ENCODE measurements at places on chromosomes 3 and 15. TPM values are rescaled to one million over a fixed set of nuclear protein-coding genes. Genes with fewer than 3 reads are reported as not detected.

DNA sequence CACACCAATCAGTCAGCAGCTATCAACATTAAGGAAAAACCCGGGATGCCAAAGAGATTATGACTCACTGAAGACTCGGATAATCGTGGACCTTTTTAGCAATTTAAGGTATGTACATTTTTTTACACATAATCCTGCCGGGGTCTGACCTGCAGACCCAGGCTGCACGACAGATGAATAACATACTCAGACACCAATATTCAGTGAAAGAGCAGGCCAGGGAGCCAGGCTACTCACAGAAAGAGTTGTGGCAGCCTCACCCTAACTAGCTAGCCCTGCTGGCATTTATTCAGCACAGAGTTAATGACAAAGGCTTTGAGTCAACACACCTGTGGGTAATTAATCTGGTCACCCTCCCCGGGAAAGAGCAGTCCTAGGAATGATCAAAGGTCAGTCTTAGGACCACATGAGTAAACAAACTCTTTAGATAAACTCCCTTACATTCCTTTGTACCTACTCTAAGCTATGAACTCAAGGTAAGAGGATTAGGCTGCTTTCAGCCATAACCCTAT is 727.5 kb downstream of the TBL1XR1 start:
- no peaks in the 10 kb centered on the region for H3K27me3 ChIP-seq
- H3K4me1 ChIP-seq, result no peaks in the 10 kb centered on the region
- no peak for DNase-seq
- H3K36me3 ChIP-seq, result no peaks in the 10 kb centered on the region

Gene RAF1
- 112 TPM for total RNA-seq

GRCh38 chr3:172694573-172695246 is 16.2 kb downstream of the NCEH1 start:
- H3K27ac ChIP-seq, result no peak overlapping the region
- H3K4me3 ChIP-seq, result no peak overlapping the region
- no peak for DNase-seq
- H3K36me3 ChIP-seq, result no peaks in the 10 kb centered on the region

Gene GLT8D1
- 21.0 TPM for total RNA-seq

Gene AMOTL2
- 0.76 TPM for total RNA-seq

GRCh38 chr3:113200351-113200750 is 11.0 kb upstream of the BOC start:
- peaks cover 2% of the 10 kb centered on the region for H3K27me3 ChIP-seq
- no peak for DNase-seq
- H3K36me3 ChIP-seq, result no peaks in the 10 kb centered on the region
- no peak overlapping the region for H3K27ac ChIP-seq

DNA sequence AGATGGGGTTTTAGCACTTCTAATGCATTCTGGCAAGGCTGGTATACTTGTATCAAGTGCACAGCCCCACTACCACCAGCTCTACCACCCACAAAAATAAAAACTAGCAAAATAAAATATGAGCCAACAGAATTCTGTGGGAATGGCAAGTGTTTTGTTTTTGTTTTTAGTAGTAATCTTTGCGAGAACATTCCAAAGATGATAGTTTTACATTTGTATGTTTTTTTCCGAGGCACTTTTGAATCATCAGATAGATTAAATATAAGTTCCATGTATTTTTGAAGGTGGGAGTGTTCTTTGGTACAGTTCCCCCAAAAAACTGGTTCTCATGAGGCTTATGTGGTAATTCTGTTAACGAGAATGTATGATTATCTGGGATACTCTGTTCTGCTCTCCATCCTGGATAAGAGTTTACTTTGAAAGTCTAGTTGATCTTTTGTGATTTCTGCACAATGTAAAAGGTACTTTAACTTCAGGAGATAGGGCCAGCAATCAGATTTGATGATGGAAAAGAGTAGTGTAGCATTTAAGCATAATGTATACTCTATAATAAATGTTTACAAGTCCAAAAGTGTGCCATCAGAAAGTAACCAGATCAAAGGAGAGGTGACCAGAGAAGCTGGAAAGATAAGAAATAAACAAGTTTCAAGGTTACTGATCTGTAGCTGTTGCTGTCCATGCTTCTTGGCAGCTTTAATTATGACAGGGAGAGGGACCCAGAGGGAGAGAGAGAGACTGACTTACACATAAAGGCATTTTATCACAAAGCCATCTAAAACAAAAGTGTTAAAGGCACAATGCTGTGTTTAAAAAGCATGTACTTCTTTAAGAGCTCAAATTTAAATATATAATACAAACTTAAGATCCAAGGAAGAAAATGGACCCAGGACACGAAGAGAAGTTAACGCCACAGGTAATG is 130.9 kb downstream of the PGPEP1L start:
- no peaks in the 10 kb centered on the region for H3K27me3 ChIP-seq
- H3K27ac ChIP-seq, result no peak overlapping the region
- no peak for DNase-seq
- H3K4me3 ChIP-seq, result no peak overlapping the region

DNA sequence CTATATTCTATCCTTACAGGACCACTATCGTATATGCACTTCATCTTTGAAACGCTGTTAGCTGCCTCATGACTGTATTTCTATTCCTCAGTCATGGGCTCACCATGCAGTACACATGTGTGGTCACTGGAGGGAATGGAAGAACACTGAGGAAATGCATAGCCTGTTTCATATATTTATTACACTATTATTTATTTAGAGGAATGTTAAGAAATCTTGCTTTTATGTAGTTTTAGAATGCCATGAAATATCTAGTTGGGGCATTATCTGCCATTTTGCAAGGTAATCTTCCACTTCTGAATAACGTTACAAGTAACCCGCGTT is 155.7 kb downstream of the IGF1R start:
- H3K4me3 ChIP-seq, result no peak overlapping the region
- peaks cover 14% of the 10 kb centered on the region for H3K4me1 ChIP-seq
- no peaks in the 10 kb centered on the region for H3K27me3 ChIP-seq

- peaks cover 15% of the 10 kb centered on the region for H3K27me3 ChIP-seq
- no peak overlapping the region for H3K27ac ChIP-seq
- DNase-seq, result no peak
- H3K4me3 ChIP-seq, result no peak overlapping the region
- no peaks in the 10 kb centered on the region for H3K4me1 ChIP-seq
Observed at GRCh38 chr3:124664804-124665203, 65.4 kb upstream of the UMPS start.

Gene APH1B
- total RNA-seq, result 21.9 TPM

Gene MYO5C
- 0.53 TPM for total RNA-seq

DNA sequence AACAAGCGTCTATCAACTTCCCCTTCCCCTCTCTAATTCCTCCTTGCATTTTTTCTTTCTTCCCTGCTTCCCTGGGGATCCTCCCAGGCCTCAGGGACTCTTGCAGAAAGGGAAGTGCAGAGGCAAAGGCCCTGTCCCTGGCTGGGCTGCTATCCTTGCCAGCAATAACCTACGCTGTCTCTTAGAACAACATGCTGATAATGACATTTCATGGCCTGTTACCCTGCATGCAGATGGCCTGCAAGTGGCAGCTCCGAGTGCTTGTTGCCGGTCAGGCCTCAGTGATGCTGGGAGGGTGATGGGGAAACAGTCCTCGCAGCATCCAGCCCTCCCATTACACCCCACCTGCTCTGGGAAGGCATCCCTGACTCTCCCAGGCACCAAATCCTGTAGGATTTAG is 167.6 kb downstream of the RAB11A start:
- no peak for DNase-seq
- H3K4me3 ChIP-seq, result no peak overlapping the region
- H3K4me1 ChIP-seq, result no peaks in the 10 kb centered on the region
- H3K27ac ChIP-seq, result no peak overlapping the region
- H3K36me3 ChIP-seq, result no peaks in the 10 kb centered on the region

Gene GOLIM4
- total RNA-seq, result 0.96 TPM

DNA sequence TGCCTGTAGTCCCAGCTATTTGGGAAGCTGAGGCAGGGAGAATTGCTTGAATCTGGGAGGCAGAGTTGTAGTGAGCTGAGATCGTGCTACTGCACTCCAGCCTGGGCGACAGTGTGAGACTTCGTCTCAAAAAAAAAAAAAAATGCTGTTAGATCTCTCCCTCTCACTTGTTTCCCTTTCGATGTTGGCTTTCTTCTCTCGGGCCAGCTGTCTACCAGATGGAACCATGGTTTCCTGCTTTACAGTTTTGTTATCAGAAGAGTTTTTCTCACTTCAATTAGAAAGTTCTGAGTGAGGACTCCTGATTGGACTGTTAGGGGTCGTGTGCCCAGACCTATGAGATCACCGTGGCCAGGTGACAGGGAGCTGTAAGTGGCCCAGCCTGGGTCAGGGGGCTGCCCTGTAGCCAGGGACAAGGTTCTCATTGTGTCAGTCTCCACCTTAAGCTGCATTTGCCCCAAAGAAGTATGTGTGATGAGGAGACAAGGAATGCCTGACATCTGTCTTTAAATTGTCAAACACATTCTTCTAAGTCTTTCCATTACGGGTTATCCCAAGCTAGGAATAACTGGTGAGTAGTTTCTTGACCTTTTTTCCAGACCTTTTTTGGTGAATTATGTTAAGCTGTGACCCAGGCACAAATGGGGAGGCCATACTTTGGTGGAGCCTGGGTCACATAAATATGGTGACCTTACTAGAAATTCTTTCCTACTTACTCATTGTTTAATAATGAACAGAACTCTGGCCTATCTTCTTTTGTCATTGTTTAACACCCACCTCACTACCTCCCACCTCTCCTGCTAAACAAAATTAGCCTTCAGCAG is 25.2 kb downstream of the SNAPC5 start:
- peaks cover 11% of the 10 kb centered on the region for H3K4me1 ChIP-seq
- no peak overlapping the region for H3K4me3 ChIP-seq
- peaks cover 6% of the 10 kb centered on the region for H3K36me3 ChIP-seq
- peak overlapping the region; percentile 75 for H3K27ac ChIP-seq

DNA sequence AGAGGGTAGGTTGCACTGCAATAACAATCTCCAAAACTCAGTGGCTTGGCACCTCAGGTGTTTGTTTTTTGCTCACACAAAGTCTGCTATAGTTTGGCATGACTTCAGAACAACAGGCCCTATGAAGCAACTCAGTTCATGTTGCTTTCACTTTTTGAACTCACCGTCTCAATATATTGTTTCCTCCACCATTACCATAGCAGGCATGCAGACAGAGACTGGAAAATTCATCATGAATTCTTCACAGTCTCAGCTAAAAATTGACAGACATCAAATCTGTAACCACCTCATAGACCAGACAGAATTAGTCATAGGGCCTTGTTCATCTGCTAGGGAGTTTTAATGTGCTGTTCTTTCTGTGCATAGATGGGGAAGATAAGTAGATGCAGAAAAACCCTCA is 161.4 kb upstream of the POU1F1 start:
- H3K36me3 ChIP-seq, result no peaks in the 10 kb centered on the region
- no peak overlapping the region for H3K27ac ChIP-seq
- no peaks in the 10 kb centered on the region for H3K4me1 ChIP-seq
- H3K4me3 ChIP-seq, result no peak overlapping the region

Gene BNC1
- not detected for total RNA-seq

DNA sequence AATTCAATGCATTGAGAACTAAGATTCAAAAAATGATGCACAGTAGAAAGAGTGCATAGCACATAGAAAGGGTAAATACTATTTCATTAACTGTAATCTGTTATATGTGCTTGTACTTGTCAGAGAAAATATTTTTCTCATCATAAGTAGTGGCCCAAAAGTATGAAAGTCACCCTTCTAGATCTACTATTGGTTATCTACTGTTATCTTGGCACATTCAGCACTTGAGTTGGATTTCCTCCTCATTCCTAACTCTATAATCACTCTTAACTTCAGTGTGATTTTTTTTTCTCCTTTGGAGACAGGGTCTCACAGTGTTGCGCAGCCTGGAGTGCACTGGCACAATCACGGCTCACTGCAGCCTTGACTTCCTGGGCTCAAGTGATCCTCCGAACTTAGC is 194.4 kb downstream of the PCCB start:
- H3K36me3 ChIP-seq, result peaks cover 9% of the 10 kb centered on the region
- no peaks in the 10 kb centered on the region for H3K4me1 ChIP-seq
- DNase-seq, result no peak
- no peaks in the 10 kb centered on the region for H3K27me3 ChIP-seq
- no peak overlapping the region for H3K27ac ChIP-seq

DNA sequence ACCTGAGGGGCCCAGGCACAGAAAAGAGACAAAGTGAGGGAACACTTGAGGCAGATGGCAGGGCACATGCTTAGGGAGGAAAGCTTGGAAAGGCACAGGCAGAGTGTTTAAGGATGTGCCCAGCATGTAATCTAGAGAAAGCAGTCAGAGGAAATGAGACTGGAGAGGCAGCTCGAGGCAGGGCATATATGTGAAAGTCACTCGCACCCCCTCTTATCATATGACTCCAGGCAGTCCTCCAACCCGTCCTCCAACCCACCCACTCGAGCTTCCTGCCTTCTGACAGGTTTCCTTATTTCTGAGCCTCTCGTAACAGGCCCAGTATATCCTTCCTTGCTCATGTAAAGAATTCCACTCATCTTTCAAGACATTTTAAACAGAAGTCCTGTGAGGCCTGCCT is 294.0 kb downstream of the SOX2 start:
- H3K36me3 ChIP-seq, result no peaks in the 10 kb centered on the region
- H3K4me1 ChIP-seq, result no peaks in the 10 kb centered on the region
- H3K27me3 ChIP-seq, result no peaks in the 10 kb centered on the region
- H3K4me3 ChIP-seq, result no peak overlapping the region
- H3K27ac ChIP-seq, result no peak overlapping the region
- DNase-seq, result no peak

DNA sequence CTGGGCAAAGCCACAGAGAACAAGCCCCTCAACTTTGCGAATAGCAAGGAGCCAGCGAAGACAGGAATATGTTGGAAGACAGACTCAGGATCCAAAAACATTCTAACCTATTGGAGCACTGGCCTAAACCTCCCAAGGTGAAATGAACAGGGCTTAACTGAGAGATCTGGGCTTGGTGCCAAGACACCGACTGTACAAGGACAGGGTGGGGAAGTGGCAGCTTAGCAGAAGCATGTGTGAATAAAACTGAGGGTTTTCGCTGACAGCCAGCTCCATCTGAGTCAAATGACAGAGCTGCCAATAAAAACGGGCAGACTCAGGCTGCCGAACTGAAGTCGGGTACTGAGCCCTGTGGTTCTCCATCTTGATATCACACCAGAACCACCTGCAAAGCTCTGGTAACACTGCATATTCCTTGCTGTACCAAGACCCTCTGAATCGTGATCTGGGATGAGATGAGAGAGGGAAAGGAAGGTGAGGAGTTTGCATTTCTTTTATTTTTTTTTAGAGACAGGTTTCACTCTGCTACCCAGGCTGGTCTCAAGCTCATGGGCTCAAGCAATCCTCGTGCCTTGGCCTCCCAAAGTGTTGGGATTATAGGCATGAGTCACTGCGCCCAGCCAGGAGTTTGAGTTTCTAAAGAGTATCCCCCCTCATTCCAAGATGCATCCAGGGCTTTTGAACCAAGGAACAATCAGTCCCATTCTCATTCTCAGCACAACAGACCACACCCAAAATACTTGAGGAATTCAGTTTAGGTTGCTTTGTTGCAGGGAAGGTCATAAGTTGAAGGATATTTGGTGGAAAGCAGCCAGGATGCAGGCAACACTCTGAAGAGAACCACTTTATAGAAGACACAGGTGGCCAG is 6.0 kb upstream of the PLCB2 start:
- peaks cover 4% of the 10 kb centered on the region for H3K4me1 ChIP-seq
- peak overlapping the region; percentile 53 for H3K27ac ChIP-seq
- peak; percentile 56 for DNase-seq
- no peak overlapping the region for H3K4me3 ChIP-seq
